AG20443 (cell line): ENCODE measurements at places on chromosomes 1 and 21.

GRCh38 chr1:77876884-77877283, 11.5 kb upstream of the NEXN start:
- no peak for DNase-seq

- no peak for DNase-seq
Measured at GRCh38 chr1:215660259-215660658, 93.2 kb downstream of the KCTD3 start.

DNA sequence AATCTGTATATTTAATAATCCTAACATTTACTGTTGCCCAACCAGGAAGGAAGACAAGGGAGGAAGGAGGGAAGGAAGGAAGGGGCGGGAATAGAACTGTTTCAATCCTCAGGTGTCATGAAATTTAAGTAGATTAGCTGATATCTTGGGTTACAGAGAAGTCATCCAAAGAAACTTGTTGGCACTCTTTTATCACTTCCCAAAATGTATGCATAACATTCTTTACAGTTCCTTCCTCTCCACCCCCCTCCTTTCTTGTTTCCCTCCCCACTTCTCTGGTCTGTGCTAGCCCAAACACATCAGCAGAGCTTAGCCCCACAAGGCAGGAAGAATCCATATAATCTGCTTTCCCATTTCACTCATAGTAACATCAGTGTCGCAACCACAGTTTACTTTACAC, 110.9 kb downstream of the ESRRG start:
- no peak for DNase-seq

GRCh38 chr1:101496109-101496508, 259.3 kb downstream of the S1PR1 start:
- DNase-seq, result no peak

DNA sequence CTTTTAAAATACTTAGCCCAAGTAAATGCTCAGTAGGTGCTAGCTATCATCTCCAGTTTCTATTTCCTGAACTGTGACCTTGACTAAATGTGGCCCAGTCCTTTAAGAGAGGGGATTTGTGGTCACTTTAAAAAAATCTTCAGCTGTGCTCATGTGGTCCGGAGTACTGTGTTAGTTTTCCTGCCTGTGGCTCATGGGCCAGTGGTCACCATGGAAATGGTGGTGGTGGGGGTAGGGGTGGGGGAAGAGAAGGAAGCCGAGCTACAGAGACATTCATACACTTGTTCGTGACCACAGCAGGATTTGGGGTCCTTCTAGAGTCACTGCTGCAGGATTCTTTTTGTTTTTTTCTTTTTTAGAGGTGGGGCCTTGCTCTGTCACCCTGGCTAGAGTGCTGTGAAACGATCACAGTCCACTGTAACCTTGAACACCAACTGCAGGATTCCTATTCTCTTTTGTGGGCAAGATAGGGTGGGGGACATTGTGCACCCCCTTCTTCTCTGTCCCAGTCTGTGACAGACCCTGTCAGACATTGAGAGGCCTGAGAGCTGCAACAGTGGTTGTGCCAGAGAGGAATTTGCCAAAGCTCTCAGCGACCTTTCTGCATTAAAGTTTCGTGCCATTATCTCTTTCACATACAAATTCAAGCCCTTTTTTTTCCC, 25.8 kb downstream of the KIF26B start:
- no peak for DNase-seq

DNA sequence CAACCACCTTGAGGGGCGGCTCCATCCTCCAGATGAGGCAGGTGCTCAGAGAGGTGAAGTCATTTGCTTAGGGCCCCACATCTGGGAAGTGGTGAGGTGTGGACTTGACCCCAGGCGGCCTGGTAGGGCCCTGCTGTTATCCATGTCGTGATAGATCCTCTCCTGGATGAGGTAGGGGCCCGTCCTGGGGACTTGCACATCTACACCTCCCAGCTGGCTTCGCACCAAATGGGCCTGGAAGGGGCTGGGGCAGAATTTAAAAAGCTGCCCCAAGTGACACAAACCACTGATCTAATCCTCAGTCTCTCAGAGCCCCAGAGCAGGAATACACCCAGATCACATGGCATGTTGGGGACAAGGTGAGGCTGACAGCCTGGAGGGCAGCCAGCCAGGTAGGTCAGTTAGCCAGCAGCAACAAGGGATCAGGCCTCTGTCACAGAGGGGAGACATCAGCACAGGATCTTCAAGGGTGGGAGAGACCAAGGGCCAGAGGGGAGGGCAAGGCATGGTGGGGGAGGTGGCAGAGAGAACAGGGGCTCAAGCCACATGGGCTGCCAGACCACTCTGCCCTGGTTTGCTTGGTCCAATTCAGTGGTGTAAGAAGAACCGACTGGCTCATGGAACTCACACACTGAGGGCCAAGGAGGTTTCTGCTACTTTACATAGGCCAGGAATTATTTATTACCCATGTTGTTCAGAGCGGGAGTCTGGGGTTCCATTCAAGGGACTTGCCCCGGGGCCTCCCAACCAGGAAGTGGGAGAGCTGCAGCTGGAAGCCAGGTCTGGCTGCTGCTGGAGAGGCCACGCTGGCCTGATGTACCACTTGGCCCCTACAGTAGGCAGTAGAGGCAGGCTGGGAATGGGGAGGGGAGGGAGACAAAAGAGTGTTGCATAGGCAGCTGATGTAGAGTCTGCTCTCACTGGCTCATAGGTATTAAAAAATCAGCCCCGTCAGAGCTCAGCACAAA, 12.1 kb downstream of the LRP8 start:
- no peak for DNase-seq

DNA sequence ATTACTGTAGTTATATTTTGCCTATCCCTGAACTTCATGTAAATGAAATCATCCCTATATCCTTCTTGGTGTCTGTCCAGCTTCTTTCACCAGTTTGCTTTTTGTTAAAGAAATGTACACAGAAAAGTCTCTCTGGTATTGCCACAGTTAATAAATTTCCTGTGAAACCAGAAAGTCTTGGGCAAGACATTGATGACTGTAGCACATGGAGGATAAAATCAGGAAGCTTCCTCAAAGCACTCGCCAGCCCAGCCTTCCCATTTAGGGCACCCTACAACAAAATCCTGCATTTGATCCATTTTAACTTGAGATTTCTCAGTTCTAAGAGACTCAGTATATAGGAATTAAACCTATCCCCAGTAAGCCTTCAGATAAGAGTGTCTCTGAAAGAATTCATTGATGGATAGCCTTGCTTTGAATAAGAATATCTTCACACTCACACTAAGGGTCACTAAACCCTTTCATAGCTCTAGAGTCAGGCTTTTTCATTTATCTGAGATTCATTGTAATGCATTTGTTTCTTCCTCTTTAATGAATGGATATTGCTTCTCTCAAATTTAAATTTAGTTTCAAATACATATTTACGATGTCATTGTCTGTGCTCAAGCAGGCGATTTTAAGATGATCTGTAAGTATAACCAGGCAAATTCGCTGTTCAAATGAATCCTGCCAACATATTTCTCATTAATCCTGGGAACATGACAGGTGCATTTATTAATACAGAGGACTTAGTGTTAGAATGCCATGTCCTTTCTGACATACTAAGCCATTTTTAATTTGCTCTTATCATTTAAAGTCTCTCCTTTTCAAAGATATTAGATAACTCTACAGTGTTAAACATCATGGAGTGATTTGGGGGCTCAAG, 153.1 kb downstream of the GRIK1 start:
- no peak for DNase-seq

GRCh38 chr1:72693376-72693775, 411.0 kb upstream of the NEGR1 start:
- DNase-seq, result no peak

DNA sequence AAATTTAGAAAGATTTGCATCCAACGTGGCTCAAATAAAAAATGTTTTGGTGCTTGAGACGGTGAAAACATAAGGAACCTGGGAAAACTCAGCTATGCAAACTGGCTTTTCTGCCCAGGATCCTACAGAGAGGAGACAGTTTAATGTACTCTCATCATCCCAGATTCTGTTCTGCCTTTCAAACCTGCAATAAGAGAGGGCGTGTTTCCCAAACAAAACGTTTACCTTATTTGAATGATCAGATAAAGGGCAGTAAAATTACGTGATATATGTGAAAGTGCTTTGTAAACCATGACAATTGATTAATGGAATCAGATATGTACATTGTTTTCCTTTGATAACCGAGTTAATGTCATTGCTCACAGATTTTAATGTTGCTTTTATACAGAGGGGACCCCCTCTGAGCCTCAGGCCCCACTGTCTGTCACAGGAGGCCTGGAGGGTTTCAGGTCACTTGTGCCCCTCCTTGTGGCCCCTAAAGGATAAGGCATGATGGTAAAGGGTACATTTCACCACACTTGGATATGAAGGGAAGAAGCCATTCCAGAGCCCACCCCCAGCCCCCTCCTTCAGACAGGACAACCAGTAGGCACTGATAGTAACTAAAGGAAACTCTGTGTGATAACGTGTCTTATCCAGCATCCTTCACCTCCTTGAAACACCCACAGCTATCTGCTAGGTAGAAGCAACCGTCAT, 157.6 kb downstream of the EDEM3 start:
- DNase-seq, result no peak

DNA sequence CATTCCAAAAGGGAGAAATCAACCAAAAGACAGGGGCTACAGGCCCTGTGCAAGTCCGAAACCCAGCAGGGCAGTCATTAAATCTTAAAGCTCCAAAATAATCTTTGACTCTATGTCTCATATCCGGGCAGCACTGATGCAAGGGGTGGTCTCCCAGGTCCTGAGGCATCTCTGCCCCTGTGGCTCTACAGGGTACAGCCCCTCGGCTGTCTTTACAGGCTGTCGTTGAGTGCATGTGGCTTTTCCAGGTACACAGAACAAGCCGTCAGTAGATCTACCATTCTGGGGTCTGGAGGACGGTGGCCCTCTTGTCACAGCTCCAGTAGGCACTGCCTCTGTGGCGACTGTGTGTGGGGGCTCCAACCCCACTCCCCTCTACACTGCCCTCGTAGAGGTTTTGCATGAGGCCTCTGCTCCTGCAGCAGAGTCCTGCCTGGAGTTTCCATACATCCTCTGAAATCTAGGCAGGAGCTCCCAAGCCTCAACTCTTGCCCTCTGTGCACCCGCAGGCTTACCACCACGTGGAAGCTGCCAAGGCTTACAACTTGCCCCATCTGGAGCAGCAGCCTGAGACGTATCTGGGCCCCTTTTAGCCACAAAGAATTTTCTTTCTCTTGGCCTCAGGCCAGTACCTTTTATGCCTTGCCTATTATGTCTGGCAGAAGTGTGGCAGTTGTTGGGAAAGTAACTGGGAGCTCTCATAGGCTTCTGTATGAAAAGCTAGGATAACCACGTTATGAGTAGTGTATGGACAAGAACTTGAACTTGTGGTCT, 52.5 kb downstream of the POU2F1 start:
- peak; percentile 9 for DNase-seq

DNA sequence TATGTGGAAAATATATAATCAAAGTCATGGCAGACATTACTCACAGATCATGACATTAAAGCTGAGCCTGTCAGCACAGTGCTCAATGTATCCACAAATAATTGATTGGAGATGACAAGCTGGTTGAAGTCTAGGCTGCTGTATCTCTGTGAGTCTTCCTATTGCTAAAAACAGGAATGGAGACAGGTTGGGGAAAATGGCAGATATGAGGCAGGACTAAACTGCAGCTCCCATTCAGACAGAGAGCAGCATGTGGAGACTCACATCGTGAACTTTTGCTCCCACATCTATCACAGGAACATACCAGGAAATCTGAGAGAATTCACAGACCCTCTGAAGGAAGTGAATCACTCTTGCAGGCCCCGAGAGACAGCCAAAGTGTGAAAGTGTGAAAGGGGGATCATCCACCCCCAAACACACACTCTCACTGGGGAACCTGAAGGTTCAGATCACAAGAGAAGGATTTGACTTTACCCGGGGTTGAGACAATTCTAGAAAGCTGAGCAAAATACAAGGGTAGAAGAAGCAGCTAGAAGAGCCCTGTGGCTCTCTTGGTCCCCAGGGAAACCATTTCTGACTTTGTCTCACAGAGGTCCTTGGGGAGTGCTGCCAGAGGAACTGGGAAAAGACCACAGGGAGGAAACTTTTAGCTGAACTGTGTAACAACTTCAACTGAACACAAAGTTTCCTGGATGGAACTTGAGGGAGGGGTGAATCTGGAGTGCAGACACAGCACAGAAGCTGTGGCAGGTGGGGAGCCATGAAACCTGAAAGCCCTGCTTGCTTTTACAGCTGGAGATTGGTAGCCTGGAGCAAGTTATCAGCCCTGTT, 173.4 kb downstream of the S1PR1 start:
- DNase-seq, result no peak

DNA sequence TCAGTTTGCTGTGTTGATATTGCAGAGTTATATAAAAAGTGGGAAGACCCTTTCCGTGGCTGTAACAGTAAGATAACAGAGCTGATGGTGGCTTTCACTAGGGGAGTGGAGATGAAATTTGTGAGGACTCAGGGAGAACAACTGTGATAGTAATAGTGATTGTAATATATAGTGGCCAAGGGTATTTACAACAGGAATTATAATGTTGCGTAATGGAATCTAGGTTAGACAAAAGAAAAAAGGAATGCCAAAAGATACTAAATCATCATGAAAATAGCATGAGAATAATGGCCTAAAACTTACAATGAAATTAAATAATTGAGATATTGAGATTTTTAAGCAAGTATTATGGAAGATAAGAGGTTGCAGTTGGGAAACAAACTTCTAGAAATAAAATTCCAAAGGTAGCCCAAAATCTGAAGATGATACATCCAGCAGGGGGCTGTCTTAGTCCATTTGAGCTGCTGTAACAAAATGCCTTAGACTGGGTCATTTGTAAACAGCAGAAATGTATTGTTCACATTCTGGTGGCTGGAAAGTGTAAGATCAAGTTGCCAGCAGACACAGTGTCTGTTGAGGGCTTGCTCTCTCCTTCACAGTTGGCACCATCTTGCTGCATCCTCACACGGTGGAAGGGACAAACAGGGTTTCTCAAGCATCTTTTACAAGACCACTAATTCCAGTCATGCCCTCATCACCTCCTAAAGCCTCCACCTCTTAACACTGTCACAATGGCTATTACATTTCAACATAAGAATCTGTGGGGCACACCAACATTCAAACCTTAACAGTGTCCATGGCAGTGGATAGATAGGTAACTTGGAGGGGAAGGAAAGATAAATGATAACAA, 711.2 kb downstream of the MRPL39 start:
- no peak for DNase-seq

- DNase-seq, result no peak
Measured at GRCh38 chr1:77313491-77313890, 31.7 kb downstream of the AK5 start.

GRCh38 chr21:27425574-27425973, 458.7 kb upstream of the ADAMTS5 start:
- peak; percentile 30 for DNase-seq

- DNase-seq, result no peak
Measured at GRCh38 chr1:14755518-14756252, 157.2 kb downstream of the KAZN start.

DNA sequence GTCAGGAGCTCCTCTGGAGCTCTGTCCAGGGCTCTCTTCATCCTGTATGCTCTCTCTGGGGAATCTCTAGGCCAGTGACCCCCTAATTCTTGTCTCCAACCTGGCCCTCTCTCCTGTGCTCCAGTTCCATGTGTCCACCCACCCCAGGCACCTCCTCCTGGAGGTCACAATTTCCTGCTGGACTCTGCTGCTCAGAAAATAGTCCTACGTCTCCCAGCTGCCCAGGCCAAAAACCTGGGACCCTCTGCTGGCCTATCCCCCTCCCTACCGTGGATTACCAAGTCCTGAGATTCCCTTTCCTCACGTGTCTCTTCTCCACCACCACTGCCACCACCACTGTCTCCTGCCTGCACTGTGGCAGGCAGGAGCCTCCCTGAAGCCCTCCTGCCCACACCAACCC, 11.7 kb downstream of the NES start:
- DNase-seq, result no peak

- DNase-seq, result no peak
Measured at GRCh38 chr1:243980471-243980870, 70.6 kb upstream of the ZBTB18 start.

- no peak for DNase-seq
Measured at GRCh38 chr1:82391712-82392111, 591.0 kb downstream of the ADGRL2 start.
